IPS DF 6.9 (cell line): ENCODE measurements at places on chromosomes 1 and 21.

GRCh38 chr1:161139766-161140165 lies 7.3 kb upstream of the DEDD start:
- no peak for DNase-seq

DNA sequence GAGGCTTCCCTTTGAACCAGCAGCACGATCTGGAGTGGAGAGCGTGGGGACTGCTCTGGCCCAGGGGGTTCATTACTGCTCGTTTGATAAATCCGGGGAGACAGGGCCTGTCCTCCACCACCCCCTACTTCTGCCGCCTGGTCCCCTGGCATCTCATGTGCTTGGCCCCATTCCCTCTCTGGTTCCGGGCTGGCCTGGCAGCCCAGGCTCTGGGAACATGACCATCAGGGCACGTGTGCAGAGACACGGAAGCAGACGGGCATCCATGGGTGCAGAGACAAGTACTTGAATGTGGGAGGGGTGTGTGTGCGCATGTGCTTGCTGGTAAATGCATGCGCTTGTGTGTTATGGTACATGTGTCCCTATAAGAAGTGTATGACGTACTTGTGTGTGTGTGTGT lies 75.5 kb downstream of the KIRREL1 start:
- no peak for DNase-seq

GRCh38 chr1:50878434-50878833 lies 81.6 kb downstream of the FAF1 start:
- no peak for DNase-seq

- no peak for DNase-seq
Observed at GRCh38 chr1:228295201-228295600, 87.4 kb downstream of the OBSCN start.

- DNase-seq = no peak
Observed at GRCh38 chr1:109910963-109911798, 532 bp downstream of the CSF1 start.
